ENCODE measurements at places on chromosomes 2 and 18.

- no peak for DNase-seq
Observed at GRCh38 chr2:170530803-170531564, 184.2 kb upstream of the SP5 start.

GRCh38 chr2:196083601-196084000 is 15.0 kb upstream of the DNAH7 start:
- no peak for DNase-seq

DNA sequence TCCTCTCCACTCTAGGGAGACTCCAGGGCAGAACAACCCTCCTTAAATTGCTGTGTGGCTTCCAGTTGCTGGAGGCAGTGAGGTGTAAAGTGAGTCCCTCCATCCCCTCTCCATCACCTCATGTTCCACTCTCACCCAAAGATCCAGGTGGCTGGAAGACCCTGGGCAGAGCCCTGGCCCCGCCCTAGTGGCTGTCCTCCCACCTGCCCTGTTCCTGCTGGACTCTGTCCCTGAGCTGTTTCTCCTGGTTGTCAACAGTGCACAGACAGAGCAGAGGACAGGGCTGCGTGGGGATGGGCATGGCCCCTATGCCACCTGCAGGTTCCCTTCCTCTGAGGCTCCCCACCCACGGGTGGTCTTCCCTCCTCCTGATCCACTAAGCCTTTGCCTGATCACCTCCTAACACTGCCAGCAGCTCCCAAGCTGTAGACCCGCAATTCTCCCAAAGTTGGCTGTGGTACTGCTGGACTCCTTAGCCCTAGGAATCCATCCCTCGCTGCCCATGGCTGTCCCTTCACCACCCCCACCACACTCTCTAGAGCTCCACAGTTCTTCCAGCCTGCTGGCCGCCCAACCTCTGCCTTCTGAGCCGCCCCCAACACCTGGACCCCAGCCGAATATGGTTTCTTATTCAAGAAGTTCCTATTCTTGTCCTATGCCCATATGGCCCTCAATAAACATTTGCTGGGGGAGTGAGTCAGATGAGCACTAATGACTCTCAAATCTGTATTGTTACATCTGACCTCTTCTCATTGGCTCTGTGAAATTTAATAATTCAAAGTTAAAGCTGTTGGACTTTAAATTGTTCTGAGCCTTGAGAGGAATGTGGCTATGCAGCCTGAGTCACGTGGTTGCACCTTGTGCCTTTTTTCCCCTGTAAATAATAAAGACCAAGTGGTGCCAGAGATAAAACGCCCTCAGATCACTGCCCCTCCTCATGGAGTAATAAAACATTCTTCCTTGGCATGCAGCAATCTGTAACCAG is 260.0 kb upstream of the HS6ST1 start:
- DNase-seq = no peak

GRCh38 chr2:239579524-239580198 is 178.8 kb upstream of the HDAC4 start:
- DNase-seq = no peak

DNA sequence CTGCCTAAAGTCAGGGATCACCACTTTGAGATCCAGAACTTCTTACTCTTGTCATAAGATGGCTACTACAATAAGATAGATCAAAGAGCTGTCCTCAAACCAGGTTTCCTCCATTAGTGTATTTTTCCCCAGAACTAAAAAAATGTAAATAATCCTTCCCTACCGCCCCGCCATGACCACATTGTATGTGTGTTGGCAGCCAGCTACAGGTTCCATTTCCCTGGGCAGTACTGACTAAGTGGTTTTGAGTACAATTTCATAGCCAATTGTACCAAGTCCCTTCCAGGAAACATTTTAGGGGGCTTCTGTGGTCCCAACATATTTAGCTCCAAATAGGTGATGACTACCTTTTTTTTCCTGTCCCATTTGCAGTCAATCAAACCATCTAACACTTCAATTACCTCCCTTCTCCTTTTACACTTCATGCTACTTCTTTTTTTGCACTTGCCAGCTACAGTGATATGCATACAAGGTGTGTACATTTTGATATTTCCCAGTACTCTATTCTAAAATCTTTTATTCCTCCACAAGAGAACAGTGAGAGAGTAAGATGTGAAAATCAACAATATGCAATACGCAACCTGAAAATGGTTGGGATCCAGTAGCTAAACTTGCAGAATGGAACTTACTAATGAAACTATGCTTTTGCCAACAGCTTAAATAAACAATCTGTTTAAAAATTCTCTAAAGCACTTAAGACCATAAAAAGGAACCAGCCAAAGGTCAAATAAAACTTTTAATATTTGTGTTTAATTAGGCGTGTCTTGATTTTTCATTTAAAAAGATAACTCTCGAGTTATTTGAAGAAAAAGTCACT is 3.9 kb downstream of the PUM2 start:
- no peak for DNase-seq

DNA sequence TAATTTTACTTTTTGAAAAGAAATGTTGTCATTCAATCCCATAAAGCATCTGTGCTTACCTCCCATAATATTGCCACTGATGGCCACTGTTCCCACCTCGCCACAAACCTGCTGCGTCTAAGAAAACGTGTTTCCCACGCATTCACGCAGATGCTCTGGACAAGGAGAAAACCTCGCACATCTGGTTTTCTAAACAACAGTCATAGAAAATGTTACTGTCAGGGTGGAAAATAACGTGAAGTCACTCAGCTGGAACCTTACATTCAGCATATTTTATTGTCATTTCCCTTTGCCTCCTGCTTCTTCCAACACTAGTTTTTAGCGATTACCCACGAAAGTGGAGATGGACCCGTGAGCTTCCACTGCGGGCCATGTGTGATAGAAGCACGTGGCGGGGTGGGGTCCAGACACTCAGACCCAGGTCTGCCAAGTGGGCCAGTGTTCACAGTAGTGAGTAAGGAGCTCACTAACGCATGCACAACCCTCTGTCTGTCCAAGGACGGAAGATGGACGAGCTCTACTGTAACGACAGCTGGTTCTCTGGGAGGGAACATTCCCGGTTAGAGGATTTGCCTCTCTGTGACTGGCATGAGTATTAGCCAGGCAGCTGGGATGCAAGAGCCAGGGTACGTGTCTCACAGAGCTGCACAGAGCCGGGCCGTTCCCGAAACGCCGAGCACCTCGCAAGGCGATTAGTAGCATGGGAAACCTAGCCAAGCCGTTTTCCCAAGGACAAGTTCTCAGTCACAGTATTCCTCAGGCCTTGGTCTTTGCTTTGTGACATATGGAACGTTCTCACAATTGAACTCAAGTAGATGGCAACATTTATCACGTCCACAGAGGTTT is 94.5 kb downstream of the MTCL1 start:
- no peak for DNase-seq

DNA sequence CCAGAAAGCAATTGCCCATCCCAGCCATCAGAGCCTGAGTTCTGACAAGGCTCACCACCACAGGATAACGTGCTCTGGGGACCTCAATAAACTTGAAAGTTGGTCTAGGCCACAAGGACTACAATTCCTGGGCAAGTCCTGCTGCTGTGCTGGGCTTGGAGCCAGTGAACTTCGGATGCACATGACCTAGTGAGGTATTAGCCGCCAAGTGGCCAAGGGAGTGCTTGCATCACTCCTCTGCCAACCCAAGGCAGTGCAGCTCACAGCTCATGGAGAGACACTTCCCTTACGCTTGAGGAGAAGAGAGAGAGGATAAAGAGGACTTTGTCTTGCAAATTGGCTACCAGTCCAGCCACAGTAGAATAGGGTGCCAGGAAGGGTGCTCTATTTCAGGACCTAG is 219.6 kb downstream of the MBD2 start:
- DNase-seq = no peak

- no peak for DNase-seq
Observed at GRCh38 chr2:138298120-138298814, 203.3 kb upstream of the SPOPL start.

DNA sequence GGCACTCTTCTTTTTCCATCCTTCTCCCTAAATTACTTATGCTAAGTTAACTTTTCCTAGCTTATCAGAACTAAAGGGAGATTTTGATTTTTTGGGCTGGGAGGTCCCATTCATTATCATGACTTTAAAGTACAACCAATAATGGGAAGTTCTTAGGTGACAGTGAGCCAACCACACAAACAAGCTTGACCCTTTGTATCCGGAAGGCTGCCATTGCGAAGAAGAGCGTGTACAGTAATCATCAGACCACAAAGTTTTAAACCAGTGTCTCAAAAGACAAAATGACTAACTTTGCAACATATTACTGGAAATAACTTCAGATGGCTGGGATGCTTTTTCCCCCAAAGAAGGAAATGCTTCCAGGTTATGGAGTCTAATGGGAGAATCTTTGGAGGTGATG is 298.1 kb downstream of the TGIF1 start:
- DNase-seq = no peak

DNA sequence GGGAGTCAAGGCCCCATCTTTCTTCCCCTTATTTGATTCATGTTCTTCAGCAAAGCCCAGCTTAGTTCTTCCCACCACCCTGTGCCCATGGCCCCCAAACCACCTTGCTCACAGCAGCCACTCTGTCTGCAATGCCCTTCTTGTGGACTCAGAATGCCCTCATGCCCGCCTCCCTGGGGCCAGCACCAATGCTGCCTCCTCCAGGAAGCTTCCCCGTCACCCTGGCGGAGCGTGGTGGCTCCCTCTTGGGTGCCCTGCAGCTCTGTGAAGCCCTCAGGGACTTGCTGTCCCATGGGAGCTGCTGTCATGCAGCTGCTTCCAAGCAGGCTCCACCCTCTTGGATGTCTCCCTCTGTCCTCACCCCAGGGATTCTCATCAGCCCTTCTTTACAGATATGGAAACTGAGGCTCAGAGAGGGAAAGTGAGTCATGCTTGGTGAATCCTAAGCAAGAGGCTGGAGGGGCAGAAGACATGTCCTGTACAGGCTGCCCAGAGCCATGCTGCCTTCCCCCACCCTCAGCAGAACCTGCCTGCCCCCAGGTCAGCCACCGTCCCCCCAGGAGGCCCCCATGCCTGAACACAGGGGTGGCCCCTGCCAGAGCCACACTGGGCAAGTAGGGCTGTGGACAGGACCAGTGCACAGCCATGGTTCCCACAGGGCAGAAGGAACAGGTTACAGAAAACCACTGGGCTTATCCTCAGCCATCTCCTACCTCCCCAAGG is 11.8 kb upstream of the DUSP2 start:
- DNase-seq = no peak

DNA sequence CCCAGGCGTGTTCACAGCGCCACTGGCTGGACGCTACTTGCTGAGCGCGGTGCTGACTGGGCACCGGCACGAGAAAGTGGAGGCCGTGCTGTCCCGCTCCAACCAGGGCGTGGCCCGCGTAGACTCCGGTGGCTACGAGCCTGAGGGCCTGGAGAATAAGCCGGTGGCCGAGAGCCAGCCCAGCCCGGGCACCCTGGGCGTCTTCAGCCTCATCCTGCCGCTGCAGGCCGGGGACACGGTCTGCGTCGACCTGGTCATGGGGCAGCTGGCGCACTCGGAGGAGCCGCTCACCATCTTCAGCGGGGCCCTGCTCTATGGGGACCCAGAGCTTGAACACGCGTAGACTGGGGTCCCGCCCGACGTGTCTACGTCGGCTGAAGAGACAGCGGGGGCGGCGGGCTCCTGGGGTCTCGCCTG is 891 bp upstream of the KHK start:
- peak; percentile 22 for DNase-seq

DNA sequence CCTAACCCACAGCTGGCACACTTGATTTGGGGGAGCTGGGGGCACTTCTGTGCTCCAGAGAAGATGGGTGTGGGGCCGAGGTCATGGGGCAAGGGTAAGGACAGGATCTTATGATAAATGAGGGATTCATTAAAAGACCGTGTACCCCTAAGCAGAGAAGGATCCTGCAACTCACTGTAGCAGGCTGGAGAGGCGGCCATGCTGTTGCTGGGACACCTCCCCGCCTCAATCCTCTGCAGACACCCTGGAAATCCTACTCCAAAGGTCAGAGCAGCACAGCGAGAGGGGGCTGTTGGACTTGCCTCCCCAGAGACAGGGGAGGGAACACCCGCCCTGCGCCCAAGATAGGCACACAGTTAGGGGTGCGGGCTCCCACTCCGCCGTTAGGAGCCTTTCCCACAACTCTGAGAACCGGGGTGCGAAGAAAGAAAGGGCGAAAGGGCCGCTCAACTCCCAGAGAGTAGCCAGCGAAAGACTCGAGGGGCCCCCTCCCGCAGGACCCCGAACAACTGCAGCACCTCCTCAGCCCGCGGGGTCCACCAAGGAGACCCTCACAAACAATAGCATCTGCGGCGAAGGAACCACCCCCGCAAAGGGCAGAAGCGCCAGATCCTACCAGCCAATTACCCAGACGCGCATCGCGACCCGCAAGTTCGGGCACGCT is 1.4 kb downstream of the PARD6G start:
- DNase-seq = no peak

- no peak for DNase-seq
Observed at GRCh38 chr18:41674506-41674905, 280.5 kb upstream of the PIK3C3 start.

All from RCC 7860 (cell line).